Dermis lymphatic vessel endothelial cell (primary cell): ENCODE measurements at places on chromosomes 3 and 15. TPM values are rescaled to one million over a fixed set of nuclear protein-coding genes. Genes with fewer than 3 reads are reported as not detected.

PHLDB2 gene
- 44.2 and 51.6 TPM in 2 replicates for total RNA-seq

DPPA2 gene
- total RNA-seq = not detected in 2 replicates

EPHA6 gene
- under 0.01 TPM in 1 of 2 replicates, not detected in the other for total RNA-seq

PRSS50 gene
- total RNA-seq = not detected in 2 replicates

RTP4 gene
- total RNA-seq = 0.77 and 2.1 TPM in 2 replicates

CCR9 gene
- total RNA-seq = not detected in 2 replicates

IL5RA gene
- not detected in 2 replicates for total RNA-seq

RLBP1 gene
- not detected in 2 replicates for total RNA-seq

OR5K2 gene
- total RNA-seq = not detected in 2 replicates

GADL1 gene
- under 0.01 TPM in 1 of 2 replicates, not detected in the other for total RNA-seq

MUC20 gene
- total RNA-seq = 0.11 and 0.34 TPM in 2 replicates

CLRN1 gene
- not detected in 2 replicates for total RNA-seq

CPA3 gene
- not detected in 2 replicates for total RNA-seq

RCN2 gene
- total RNA-seq = 41.9 and 45.3 TPM in 2 replicates

MRAS gene
- 4.9 and 6.6 TPM in 2 replicates for total RNA-seq

LMAN1L gene
- not detected in 2 replicates for total RNA-seq

TWF2 gene
- total RNA-seq = 93.5 and 125 TPM in 2 replicates

MITF gene
- 4.7 and 7.8 TPM in 2 replicates for total RNA-seq

ANKRD63 gene
- total RNA-seq = not detected in 2 replicates

PAQR5 gene
- 0.22 TPM in 1 of 2 replicates, not detected in the other for total RNA-seq

RASGRP1 gene
- total RNA-seq = 0.11 and 0.17 TPM in 2 replicates

ZNF662 gene
- 0.33 and 2.1 TPM in 2 replicates for total RNA-seq

CKMT1A gene
- total RNA-seq = not detected in 2 replicates

TRIM59 gene
- total RNA-seq = 15.9 and 19.0 TPM in 2 replicates

AHSG gene
- total RNA-seq = 0.09 TPM in 1 of 2 replicates, not detected in the other

PP2D1 gene
- total RNA-seq = not detected in 2 replicates

CYP8B1 gene
- not detected in 2 replicates for total RNA-seq

FOXB1 gene
- total RNA-seq = not detected in 2 replicates

ELP6 gene
- total RNA-seq = 32.1 and 35.2 TPM in 2 replicates

ASB14 gene
- total RNA-seq = not detected in 2 replicates

TM6SF1 gene
- 19.7 and 30.3 TPM in 2 replicates for total RNA-seq

SCAANT1 gene
- not detected in 2 replicates for total RNA-seq

COL7A1 gene
- total RNA-seq = 0.09 and 0.87 TPM in 2 replicates

GRAMD2A gene
- under 0.01 and 0.17 TPM in 2 replicates for total RNA-seq

GOLGA6A gene
- total RNA-seq = not detected in 2 replicates

SLITRK3 gene
- not detected in 2 replicates for total RNA-seq
